ENCODE measurements at places on chromosomes 11 and 22.

- no peak for DNase-seq
These were observed 352.5 kb upstream of the CCDC179 start for GRCh38 chr11:23212807-23213206.

DNA sequence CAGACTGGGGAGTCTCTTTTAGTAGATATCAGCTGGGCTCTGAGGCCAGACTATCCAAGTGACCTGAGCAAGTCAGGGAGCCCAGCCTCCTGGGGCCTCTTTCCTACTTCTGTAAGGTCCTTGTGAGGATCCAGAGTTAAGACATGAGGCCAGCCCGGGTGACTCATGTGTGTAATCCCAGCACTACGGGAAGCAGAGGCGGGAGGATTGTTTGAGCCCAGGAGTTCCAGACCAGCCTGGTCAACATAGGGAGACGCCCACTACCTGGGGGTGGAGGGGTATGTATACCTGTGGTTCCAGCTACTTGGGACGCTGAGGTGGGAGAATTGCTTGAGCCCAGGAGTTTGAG is 36.9 kb upstream of the POLA2 start:
- DNase-seq: peak; percentile 81

DNA sequence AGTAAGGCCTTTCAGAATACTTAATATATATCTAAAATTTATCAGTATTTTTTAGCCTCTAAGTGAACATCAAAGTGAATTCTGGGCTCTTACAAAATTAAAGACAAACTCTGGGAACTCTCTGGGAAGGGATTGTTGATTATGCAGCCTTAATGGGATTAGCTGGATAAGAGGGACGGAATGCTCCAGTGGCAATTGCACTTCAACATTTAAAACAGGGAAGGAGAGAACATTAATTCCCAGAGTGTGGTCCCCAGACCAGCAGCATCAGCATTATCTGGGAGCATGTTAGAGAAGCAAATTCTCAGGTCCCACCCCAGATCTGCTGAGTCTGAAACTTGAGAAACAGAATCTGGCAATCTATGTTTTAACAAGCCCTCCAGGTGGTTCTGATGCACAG is 46.5 kb downstream of the POLD3 start:
- DNase-seq: peak; percentile 38

GRCh38 chr11:75203138-75203537 is 37.4 kb upstream of the TPBGL start:
- DNase-seq: no peak

- DNase-seq: peak; percentile 49
These were observed 175.2 kb downstream of the MAML2 start for GRCh38 chr11:96167787-96168186.

DNA sequence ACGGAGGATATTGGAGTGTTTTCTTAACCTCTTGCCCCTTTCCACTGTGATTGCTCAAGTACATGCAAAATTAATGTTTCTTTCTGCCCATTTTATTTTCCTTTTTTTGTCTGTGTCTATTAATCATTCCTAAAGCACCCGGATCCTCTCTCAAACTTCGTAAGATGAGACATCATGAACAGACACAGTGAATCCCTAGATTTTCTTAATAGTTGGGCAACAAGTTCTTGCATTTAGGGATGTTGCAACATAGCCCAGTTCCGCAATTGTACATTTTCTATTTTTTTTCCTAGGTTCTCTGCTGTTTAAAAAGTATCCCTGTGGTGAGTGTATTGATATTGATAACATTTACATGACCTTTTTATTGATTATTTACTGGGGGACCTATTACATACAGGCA is 2.9 kb downstream of the FAM111A start:
- peak; percentile 92 for DNase-seq

- peak; percentile 3 for DNase-seq
These were observed 1.5 kb downstream of the TCF20 start for GRCh38 chr22:42268852-42269410.

DNA sequence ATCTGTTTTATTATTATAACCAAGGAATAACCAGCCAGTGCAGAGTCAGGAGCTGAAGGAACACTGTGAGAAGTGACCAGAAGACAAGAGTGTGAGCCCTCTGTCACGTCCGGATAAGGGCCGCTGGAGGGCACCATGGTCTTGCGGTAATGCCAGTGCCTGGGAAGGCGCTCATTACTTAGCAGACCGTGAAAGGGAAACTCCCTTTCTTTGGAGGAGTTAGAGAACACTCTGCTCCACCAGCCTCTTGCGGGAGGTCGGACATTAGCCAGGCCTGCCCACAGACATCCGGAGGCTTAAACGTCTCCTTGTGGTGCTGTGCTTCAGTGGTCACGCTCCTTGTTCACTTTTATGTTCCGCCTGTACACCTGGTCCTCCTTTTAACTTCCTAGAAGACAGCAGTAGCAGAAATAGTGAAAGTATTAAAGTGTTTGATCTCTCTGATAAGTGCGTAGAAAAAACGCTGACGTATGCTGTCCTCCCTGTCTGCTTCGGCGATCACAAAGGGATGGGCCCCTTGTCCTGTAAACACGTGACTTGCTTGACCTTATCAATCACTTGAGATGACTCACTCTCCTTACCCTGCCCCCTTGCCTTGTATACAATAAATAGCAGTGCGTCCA is 120.6 kb upstream of the LMO1 start:
- DNase-seq: peak; percentile 83

GRCh38 chr11:124922831-124923230 is 3.8 kb downstream of the HEPN1 start:
- no peak for DNase-seq

- DNase-seq: no peak
These were observed 252.7 kb upstream of the PITPNB start for GRCh38 chr22:28171712-28172111.

DNA sequence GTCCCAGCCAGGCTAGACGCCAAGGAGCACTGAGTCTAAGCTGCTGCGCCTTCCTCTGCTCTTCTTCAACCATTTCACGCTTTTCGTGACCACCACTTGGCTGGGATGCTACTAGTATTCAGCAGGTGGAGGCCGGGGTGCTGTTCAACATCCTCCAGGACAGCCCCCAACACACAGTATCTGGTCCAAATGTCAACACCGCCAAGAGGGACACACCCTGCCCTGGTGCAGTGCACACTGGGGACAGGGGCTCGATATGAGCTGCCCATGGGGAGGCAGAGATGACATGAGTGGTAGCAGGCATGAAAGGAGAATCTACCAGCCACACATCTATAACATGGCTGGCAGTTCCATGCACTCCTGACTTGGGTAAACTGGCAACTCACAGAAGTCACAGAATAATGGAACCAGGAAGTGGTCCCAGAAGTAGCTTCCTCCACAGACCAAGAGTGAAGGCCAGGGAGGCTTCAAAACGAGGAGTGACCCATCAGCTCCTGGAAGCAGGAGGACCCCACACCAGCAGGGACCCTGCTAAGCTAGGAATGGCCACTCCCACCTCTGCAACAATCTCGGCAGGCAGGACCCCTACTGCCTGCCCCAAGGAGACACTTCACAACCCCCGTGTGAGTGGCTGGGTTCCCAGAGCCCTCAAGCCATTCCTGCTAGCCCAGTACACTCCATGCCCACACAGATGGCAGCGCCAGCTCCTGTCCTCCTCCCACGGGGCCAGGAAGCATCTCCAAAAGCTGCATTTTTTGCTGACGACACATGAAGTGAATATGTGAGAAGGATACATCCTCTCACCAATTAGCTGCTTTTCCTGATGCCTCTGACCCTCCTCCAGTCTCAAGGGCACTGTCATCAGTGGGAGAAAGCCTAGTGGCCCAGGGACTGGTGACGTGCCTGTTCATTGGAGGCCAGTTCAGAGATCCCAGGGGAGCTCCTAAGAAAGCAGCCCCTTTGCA is 78.8 kb downstream of the DGCR2 start:
- DNase-seq: no peak

DNA sequence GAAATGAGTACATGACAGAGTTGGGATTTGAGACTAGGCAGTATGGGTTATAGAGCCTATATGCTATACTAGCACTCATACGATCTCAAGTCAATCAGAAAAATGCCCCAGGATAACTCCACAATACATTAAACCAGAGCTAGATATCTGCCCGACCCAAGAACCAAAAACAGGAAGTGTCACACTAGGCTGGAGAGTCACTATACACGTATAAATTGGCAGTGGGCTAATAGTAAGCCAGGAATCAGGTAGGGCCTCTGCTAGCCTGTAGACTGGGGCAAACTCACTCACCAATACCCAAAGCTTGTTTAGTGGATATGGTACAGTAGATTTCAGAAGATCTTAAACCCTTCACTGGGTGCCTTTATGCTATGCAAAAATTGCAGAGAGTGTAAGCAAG is 16.2 kb upstream of the EIF4G2 start:
- DNase-seq: no peak

GRCh38 chr11:44793350-44794090 is 66.8 kb downstream of the TSPAN18 start:
- DNase-seq: peak; percentile 24

DNA sequence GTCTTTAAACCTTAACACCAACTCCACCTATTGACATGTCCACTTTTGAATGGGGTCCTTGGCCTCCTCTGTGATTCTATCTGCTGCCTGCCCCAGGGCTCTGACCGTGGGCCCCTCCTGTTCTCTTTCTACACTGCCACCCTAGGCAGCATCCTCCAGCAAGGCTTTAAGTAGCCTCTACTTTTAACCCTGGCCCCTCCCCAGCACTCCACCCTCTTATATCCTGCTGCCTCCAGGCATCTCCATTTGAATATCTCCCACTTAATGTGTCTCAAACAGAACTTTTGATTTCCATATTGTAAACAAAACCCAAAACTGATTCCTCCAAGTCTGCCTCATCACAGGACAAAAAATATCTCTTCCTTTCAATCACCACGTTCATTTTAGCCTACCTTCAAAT is 90.5 kb upstream of the ARHGAP32 start:
- no peak for DNase-seq

DNA sequence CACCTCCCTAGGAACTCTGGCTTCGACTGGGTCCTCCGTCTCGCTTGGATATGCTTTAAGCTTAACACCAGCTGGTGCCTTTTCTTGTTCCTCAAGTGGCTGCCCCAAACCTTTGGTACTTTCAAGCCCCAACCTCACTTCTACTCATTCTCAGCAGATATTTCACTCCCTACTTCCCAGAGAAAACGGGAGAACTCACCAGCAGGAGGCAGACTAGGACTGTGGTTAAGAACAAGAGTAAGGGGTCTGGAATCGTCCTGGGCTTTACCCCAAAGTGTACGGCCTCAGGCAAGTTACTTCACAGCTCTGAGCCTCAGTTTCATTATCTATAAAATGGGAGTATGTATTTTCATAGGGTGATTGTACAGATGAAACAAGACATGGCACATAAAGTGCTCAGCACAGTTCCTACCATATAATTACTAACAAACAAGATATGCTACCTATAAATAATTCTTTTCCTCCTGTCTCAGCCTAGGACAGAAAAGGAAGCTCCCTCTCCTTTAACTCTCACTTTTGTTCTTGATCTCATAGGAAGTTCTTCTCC is 37.8 kb downstream of the PAMR1 start:
- DNase-seq: peak; percentile 60

DNA sequence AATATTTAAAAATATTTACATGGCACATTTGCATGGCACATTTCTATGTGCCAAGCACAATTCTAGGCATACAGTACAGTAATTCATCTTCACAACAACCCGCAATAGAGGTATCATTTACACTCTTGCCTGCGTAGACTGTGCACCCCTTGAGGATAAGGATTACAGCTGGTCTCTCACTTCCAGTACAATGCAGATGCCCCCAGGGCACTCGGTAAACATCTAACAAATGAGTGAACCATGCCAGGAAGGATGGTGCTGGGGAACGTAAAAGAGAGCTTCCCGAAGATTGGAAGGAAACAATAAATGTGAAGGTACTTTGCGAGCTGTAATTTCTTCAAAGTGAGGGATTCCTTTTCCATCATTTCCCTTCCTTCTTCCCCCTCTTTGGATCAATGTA is 1.3 kb downstream of the PRPF19 start:
- no peak for DNase-seq

- peak; percentile 81 for DNase-seq
These were observed 345.0 kb downstream of the TBC1D22A start for GRCh38 chr22:47107431-47107830.

DNA sequence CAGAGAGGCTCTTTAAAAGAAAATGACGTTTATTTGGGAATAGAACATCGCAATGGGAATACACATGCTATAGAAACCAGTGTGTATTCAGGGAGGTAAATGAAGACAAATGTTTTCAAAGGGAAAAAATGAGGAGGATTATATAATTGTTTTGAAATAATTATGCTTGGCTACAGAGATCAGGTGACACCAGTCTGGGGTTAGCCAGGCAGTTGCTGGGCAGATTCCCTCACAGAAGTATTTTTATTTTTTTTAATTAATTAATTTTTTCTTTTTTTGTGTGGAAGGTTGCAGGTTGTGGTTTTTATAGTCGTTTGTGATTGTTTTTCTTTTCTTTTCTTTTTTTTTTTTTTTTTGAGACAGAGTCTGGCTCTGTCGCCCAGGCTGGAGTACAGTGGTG is 5.6 kb upstream of the STARD10 start:
- peak; percentile 14 for DNase-seq

Measured in fibroblast of villous mesenchyme (primary cell).